Stimulated activated CD4-positive, alpha-beta T cell treated with anti-CD3 and anti-CD28 coated beads, Interleukin-12 subunit alpha, Interleukin-12 subunit beta, amount 100 ng/mL, for 24 hours (primary cell): ENCODE measurements at places on chromosomes 3 and 15.

- DNase-seq, result no peak
Measured at GRCh38 chr3:2765002-2765579, 345.1 kb downstream of the IL5RA start.

DNA sequence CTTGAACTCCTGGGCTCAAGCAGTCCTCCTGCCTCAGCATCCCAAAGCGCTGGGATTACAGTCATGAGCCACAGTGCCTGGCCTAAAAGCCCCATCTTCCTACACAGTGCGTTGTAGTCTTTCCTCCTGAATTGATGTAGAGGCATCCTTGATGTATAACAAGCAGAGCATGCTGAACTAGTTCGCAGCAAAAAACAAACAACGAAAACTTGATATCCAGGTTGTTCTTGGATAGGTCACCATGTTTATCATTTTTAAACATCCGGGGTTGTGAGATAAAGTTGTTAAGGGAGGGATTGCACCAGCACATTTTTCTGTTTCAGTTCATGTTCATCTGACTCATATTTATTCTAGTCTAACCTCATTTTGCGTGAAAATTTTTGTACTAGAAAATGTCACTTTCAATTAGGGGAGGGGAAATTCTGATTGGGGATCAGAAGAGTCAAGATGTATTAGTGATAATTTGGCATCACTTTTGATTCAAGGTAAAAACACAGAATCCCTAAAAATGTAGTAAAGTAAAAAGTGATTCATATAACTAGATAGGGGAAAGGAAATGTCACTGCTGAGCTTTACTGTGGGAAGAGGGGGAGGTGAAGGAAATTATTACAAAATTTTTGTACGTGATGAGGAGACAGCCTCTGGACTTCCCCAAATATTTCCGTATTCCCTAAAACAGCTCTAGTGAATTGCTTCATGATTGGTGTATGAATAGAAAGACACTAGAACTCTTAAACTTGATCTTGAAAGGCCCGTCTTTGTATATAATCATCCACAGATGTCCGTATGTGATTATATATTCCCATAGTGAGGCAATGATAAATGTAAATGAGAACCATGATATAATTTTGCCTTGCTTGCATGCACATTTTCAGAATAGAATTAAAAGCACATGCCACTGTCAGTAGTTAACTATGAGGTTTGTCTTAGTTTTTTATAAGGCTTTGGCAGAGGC lies 22.9 kb downstream of the RAB8B start:
- no peak for DNase-seq

DNA sequence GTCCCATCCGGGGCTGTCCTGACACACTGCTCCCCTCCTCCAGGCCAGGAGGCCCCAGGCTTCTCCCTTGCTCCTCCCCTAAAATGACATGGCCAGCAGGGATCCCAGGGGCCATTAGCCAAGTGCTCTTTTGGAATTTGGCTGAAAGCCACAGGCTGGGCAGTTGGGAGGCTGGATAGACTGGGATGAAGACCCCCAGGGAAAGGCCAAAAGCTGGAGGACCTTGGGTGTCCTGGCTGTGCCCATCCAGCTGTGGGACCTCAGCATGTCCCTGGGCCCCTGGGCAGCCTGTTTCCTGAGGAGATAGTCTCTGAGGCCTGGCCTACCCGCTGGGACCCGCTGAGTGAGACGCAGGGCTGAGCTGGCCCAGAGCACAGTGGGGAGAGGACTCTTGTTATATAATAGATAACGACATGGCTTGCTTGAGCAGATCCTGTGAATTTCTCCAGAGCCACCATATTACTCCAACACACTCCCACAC lies 5.7 kb upstream of the PDE8A start:
- no peak for DNase-seq

- DNase-seq, result no peak
Measured at GRCh38 chr3:127714125-127714571, 41.4 kb downstream of the ABTB1 start.

DNA sequence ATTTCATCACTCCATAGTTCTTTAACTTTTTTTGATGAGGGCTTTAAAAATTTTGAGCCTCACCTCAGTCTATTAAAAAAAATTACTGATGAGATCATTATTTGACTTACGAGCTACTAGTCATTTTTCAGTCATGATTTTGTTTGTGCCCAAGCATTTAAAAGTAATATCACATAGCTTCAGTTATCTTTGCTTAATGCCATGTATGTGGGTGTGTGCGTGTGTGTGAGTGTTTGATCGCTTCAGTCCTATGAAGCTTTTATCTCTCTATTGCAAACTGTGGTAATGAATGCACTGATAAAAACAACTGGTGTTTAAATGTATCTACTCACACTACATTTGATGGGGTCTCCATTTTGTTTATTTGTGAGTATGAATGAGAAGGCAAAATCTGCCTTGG lies 49.8 kb downstream of the RSRC1 start:
- DNase-seq, result no peak

DNA sequence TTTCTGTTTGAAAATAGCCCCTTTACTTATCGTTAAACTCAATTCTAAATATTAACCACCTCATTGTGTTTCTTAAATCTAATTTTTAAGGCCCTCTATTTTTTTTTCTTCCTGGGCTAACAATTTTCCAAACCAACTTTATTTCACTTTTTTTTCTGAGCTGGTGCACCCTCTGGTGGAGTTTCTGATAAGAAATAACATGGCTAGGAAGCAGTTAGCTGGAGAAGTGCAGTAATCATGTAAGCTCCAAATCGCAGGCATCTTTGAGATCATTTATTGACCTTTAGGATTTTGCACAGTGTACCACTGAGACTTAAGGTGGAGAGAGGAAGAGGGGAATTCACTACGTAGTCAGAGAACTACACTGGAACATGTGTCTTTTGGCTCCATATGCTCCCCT lies 6.4 kb downstream of the TMEM207 start:
- no peak for DNase-seq

- no peak for DNase-seq
Measured at GRCh38 chr15:64599226-64599625, 138.8 kb downstream of the ZNF609 start.
